Gastroesophageal sphincter (tissue), 4 donors: ENCODE measurements at places on chromosomes 7 and 10. TPM values are rescaled to one million over a fixed set of nuclear protein-coding genes. Genes with fewer than 3 reads are reported as not detected.

TMEM176A gene
- 6.5 TPM for total RNA-seq

OPN1SW gene
- total RNA-seq: not detected

ST8SIA6 gene
- total RNA-seq: 1.5 TPM

SPDYE1 gene
- total RNA-seq: not detected

LMOD2 gene
- not detected for total RNA-seq

ANKRD22 gene
- total RNA-seq: not detected

LYZL1 gene
- total RNA-seq: not detected

KIF11 gene
- 0.40 TPM for total RNA-seq

METTL2B gene
- 20.4 TPM for total RNA-seq
